A549 treated with GW870086 at 1 μM for 4 hours (cell line): ENCODE measurements at places on chromosomes 5 and 9. TPM values are rescaled to one million over a fixed set of nuclear protein-coding genes. Genes with fewer than 3 reads are reported as not detected.

The GPR150 gene
- total RNA-seq: 0.08 to 0.27 TPM (median 0.21 TPM) in 3 of 5 replicates, not detected in the others

The GLE1 gene
- 26.8 to 30.6 TPM (median 28.7 TPM) in 5 replicates for total RNA-seq

The RANBP17 gene
- 2.3 to 3.2 TPM (median 2.9 TPM) in 5 replicates for total RNA-seq

The FAM78A gene
- 0.19 to 0.35 TPM (median 0.26 TPM) in 5 replicates for total RNA-seq

The CDH9 gene
- not detected in 5 replicates for total RNA-seq
